ENCODE measurements at places on chromosomes 4 and X.

- no peak for DNase-seq
Measured at GRCh38 chrX:38458071-38458470, 103.3 kb upstream of the TSPAN7 start.

- DNase-seq = no peak
Measured at GRCh38 chrX:111761578-111762135, 80.7 kb downstream of the ALG13 start.

DNA sequence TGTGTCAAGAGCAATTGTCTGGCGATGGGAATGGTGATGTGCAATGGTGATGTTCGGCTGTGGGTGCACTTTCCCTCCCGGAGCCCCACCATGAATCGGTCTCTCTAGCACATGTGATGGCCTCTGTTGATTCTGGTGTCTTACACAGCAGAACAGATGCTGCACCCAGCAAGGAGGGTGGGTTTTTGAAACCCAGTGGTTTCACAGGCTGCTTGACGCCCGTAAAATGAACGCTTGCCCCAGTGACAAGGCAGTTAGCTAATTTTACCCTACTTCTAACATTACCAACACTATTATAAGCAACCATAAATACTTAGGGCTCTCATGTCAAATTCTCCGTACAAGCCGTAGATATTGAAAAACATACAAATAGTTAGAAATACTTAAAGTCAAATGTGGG is 5.9 kb upstream of the ANOS1 start:
- DNase-seq = no peak

- DNase-seq = no peak
Measured at GRCh38 chrX:2550328-2551020, 49.7 kb upstream of the DHRSX start.

DNA sequence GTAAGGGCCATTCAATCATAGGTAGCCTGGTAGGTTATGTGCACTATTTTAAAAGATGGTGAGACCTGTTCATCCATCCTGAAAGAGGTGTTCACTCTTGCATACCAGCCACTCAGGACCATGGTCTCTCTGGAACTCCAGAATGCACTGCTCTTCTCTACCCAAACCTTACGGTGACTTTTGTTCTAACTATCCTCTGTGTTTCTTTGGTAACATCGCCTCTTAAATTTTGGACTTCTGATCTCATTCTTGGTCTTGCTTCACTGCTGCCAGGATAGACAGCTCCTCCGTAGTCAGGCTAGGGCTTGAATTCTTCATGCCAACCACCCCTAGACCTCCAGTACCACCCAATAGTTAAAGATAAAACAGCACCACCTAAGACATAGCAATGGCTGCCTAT is 346.3 kb upstream of the GALNT7 start:
- no peak for DNase-seq

GRCh38 chr4:22179124-22179874 is 230.7 kb upstream of the KCNIP4 start:
- no peak for DNase-seq

DNA sequence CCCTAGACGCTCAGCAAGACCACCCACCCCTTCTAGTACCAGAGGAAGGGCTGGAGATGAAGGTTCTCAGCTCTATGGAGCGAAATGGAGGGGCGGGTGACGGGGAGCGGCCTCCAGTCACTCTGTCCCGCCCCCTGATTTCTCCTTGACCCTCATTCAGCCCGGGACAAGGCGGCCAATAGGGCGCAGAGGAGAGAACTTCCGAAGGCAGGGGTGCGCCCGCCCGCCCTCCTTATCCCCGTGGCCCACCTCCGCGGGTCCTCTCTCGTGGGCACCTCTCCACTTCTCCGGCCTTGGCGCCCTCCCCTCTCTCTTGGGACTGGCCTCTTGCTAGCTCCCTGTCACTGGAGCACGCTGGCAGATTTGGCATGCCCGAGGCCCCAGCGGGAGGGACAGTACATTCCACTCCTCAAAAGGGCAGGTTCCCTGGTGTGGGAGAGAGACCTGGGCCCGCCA is 1.1 kb upstream of the SEPTIN6 start:
- DNase-seq = no peak

DNA sequence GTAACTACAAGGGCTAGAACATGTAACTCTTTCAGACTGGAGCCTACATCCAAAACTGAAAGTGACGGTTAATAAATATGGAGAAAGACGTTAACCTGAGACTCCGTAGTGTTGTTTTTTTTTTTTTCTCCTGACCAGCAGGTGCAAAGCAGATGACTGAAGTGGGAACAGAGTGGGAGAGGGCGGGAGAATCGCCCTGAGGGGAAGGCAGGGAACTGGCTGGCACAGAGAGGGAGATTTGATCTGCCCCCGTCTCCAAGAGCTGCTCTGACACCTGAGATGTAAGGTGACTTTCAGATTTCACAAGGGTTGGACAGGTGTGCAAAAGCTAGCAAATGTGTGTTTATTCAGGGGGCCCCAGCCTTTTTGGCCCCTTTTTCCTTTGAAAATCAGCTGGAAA is 180.2 kb downstream of the PALLD start:
- DNase-seq = no peak
